Colonic mucosa (tissue), 4 donors: ENCODE measurements at places on chromosomes 2 and 18. TPM values are rescaled to one million over a fixed set of nuclear protein-coding genes. Genes with fewer than 3 reads are reported as not detected.

LIMS4 gene
- 0.40 TPM for total RNA-seq

SNORC gene
- total RNA-seq = 67.5 TPM

ALPG gene
- total RNA-seq = 1.7 TPM

DNA sequence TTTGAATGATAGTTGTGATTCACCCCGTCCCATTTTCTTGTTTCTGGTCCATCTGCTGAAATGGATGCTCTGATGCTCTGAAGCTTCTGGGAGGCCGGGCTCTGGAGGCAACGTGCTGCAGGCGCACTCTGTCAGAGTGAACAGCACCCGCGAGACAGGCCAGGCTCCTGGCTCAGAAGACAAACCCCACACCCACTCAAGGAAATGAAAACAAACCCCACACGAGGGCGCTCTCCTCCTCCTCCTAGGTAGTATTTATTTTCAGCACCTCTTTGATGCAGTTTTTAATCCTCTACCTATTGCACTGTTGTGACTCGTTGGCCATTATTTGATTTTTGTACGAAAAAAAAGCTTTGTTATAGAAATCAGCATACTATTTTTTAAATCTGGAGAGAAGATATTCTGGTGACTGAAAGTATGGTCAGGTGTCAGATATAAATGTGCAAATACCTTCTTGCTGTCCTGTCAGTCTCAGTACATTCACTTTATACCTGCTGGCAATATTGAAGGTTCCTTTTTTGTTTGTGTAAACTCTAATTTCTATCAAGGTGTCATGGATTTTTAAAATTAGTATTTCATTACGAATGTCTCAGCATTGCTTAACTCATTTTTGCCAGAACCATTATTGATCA is 10.3 kb upstream of the CHST10 start:
- DNase-seq = peak; percentile 55
- no peaks in the 10 kb centered on the region for H3K27me3 ChIP-seq
- no peaks in the 10 kb centered on the region for H3K4me1 ChIP-seq
- H3K27ac ChIP-seq = no peak overlapping the region
- no peaks in the 10 kb centered on the region for H3K36me3 ChIP-seq

DNA sequence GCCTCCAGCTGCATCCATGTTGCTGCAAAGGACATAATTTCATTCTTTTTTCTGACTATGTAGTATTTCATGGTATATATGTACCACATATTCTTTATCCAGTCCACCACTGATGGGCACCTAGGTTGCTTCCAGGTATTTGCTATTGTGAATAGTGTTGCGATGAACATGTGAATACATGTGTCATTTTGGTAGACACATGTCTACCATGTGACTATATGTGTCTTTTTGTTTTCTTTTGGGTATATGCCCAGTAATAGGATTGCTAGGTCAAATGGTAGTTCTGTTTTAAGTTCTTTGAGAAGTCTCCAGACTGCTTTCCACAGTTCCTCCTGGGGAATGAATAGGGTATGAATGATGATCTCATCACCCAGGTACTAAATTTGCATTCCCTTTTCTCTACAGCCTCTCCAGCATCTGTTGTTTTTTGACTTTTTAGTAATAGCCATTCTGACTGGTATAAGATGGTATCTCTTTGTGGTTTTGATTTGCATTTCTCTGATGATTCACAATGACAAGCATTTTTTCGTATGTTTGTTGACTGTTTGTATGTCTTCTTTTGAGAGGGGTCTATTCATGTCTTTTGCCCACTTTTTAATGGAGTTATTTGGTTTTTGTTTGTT is 35.6 kb upstream of the FEZ2 start:
- H3K36me3 ChIP-seq = no peaks in the 10 kb centered on the region
- no peak for DNase-seq
- H3K27me3 ChIP-seq = no peaks in the 10 kb centered on the region
- no peak overlapping the region for H3K4me3 ChIP-seq
- no peaks in the 10 kb centered on the region for H3K4me1 ChIP-seq

- no peak overlapping the region for H3K4me3 ChIP-seq
- no peaks in the 10 kb centered on the region for H3K4me1 ChIP-seq
- no peak for DNase-seq
- H3K27me3 ChIP-seq = no peaks in the 10 kb centered on the region
Observed at GRCh38 chr18:45590036-45590886, 25.0 kb upstream of the SLC14A2 start.

DNA sequence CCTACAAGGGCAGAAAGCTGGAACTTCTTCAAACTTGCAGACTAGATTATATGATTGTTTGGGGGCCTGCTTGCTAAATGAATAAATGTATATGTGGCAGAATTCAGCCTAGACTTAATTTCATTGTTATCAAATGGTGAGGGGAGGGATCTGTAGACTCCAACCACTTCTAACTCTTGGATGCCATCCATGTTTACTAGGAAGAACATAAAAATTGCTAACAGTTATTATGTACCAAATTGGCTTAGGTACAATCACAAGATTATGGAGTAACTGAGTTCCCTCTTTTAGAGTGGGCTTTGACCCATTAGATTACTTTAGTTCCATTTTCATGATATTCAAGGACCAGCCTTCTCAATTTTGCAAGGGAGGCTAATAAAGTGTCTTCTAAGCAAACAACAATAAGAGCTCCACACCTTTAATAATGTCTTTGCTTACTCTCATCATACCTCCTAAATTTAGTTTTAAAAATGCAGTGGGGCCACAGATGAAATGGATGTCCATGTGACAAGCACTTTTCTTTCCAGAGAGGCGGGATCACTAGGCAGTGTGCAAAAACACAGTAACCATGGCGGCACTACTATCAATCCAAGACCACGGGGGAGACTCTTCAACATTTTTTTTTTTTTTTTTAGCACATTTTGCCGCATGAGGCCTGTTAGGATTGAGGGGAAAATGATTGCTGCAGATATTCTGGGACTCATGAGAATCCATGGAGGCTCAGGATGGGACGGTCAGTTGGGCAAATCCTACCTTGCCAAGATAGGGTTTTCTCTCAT is 217.6 kb upstream of the SPRED2 start:
- no peak overlapping the region for H3K27ac ChIP-seq
- no peak for DNase-seq
- H3K36me3 ChIP-seq = no peaks in the 10 kb centered on the region
- no peaks in the 10 kb centered on the region for H3K27me3 ChIP-seq
- no peak overlapping the region for H3K4me3 ChIP-seq

GRCh38 chr2:169393068-169393590 is 30.8 kb upstream of the LRP2 start:
- DNase-seq = no peak
- H3K36me3 ChIP-seq = no peaks in the 10 kb centered on the region
- H3K27ac ChIP-seq = no peak overlapping the region
- no peaks in the 10 kb centered on the region for H3K4me1 ChIP-seq
- H3K27me3 ChIP-seq = peaks cover 4% of the 10 kb centered on the region

GRCh38 chr2:157868993-157869392 is 7.1 kb downstream of the ACVR1 start:
- no peaks in the 10 kb centered on the region for H3K36me3 ChIP-seq
- DNase-seq = no peak
- H3K27me3 ChIP-seq = no peaks in the 10 kb centered on the region
- H3K4me3 ChIP-seq = no peak overlapping the region
- H3K27ac ChIP-seq = no peak overlapping the region

DNA sequence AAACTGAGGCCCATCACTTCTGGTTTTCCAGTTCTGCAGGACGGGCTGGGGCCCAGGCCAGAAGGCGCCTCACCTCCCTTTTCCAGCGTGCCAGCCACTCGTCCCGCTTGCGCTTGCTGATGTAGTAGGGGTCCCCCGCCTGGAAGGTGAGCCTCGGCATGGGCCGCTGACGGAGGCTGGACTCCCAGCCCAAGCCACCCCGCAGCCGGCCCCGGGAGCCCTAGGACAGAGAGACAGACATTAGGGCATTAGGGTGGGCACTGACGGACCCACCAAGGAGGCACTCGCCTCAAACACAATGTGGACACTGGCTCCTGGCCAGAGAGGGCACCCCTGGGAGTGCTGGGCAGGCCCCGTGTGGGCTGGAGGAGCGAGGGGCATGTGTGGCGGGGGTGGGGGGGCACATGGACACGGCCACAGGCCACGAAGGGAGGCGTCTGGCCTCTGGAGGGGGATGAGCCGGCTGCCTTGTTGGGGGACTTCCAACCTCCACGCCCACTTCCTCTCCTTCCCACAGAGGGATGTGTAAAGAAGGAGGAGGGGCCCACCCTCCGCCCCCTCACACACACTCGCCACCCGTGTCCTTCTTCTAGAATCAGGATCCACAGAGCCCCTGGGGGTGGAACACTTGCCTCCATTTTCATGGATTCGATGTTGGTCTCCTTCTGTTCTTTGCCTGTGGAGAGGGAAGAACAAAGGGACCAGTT is 66.7 kb downstream of the DNMT3A start:
- H3K4me1 ChIP-seq = no peaks in the 10 kb centered on the region
- H3K4me3 ChIP-seq = no peak overlapping the region
- peak; percentile 37 for DNase-seq
- H3K27me3 ChIP-seq = no peaks in the 10 kb centered on the region
- H3K27ac ChIP-seq = peak overlapping the region; percentile 50
- H3K36me3 ChIP-seq = no peaks in the 10 kb centered on the region

- H3K36me3 ChIP-seq = no peaks in the 10 kb centered on the region
- no peaks in the 10 kb centered on the region for H3K27me3 ChIP-seq
- DNase-seq = no peak
- H3K27ac ChIP-seq = no peak overlapping the region
- no peaks in the 10 kb centered on the region for H3K4me1 ChIP-seq
- H3K4me3 ChIP-seq = no peak overlapping the region
Observed at GRCh38 chr2:29702276-29702675, 219.1 kb downstream of the ALK start.
